ENCODE measurements at places on chromosomes 5 and 9.

- no peak for DNase-seq
These were observed 17.0 kb upstream of the ADAM19 start for GRCh38 chr5:157592594-157592993.

DNA sequence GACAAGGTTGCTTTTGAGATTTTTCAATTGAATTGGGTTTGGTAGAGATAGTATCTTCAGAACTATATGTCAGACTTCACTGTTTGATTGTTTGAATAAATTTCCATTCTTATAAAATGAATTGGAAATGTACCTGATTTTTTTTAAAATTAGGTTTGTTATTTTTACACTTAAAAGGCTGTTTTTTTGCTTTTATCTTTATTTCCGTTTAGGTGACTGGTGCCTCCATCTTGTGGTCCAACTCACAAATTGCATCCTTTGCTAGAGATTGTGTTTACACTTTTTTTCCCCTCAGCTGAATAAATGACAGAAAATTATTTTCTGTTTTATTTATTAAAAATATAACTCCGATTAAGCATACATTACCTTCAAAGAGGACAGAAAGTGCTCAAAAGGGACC is 15.6 kb downstream of the NDUFAF2 start:
- DNase-seq, result no peak

GRCh38 chr9:115035841-115036612 is 81.9 kb downstream of the TNC start:
- DNase-seq, result peak; percentile 47

DNA sequence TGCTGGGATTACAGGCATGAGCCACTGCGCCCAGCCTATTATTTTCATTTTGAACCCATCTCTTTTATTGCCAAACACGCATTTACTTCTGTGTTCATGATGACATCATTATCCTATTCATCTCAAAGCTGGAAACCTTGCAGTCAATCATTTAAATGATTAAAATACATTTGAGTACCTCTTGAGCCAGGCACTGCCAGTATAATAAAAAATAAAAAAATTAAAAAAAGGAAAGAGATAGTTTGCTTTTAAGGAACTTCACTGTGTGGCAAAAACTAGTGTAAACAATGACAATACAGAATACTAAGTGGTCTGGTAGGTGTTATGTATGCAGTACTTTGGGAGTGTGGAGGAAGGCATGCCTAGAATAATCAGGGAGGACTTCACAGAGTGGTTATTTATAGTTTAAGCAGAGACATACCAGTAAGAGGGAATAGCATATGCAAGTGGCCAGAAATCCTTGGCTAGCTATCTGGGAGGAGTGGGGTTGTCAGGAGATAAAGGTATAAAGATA is 8.6 kb downstream of the NSD1 start:
- no peak for DNase-seq

GRCh38 chr9:116952436-116952810 is 265.3 kb downstream of the TRIM32 start:
- peak; percentile 78 for DNase-seq

- no peak for DNase-seq
These were observed 21.7 kb downstream of the TTC33 start for GRCh38 chr5:40733879-40734563.

GRCh38 chr5:15442193-15442570 is 57.8 kb upstream of the FBXL7 start:
- no peak for DNase-seq

GRCh38 chr5:146426853-146427618 is 20.1 kb upstream of the TCERG1 start:
- DNase-seq, result peak; percentile 60

GRCh38 chr5:1527533-1528205 is 3.9 kb upstream of the LPCAT1 start:
- DNase-seq, result no peak

GRCh38 chr5:94802450-94802849 is 184.0 kb downstream of the SLF1 start:
- no peak for DNase-seq

- peak; percentile 37 for DNase-seq
These were observed 26.5 kb upstream of the MTMR12 start for GRCh38 chr5:32339198-32339597.

GRCh38 chr9:91883503-91883902 is 66.5 kb downstream of the ROR2 start:
- no peak for DNase-seq

DNA sequence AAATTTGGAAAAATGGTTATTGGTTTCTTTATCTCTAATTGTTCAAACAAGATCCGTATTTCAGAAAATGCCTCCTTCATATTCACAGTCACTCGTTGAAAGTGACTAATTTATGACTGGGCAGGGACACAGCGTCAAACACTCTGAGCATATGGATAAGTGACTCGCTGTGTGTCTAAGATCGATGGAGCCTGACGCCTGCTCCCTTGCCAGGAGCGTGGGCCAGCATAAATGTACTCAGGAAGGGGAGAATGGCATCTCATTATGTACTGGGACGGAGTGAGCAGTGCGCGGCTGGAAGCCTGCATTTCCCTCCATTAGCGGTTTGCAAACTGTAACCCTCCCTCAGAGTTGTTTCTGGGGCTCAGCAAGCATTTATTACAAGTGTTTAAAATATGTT is 79.8 kb upstream of the CAST start:
- peak; percentile 77 for DNase-seq

- no peak for DNase-seq
These were observed 64.2 kb downstream of the FGF18 start for GRCh38 chr5:171483551-171484135.

DNA sequence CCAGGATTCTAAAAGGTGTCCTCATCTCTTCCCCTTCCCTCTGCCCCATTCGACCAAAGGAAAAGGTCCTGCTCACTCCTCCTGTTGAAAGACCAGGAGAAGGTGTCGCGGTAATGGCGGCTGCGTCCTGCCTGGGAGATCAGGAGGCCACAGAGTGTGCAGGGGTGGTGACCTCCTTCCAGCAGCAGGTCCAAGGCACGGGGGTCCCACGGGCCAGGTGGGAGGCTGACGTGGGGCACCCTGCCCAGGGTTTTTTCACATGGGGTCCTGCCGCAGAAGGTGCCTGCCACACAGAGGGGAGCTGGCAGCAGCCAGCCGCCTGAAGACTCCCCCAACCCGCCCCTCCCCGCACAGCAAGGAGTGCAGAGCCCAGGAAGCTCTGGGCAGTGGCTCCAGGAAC is 22.2 kb upstream of the ADAMTS2 start:
- DNase-seq, result no peak

DNA sequence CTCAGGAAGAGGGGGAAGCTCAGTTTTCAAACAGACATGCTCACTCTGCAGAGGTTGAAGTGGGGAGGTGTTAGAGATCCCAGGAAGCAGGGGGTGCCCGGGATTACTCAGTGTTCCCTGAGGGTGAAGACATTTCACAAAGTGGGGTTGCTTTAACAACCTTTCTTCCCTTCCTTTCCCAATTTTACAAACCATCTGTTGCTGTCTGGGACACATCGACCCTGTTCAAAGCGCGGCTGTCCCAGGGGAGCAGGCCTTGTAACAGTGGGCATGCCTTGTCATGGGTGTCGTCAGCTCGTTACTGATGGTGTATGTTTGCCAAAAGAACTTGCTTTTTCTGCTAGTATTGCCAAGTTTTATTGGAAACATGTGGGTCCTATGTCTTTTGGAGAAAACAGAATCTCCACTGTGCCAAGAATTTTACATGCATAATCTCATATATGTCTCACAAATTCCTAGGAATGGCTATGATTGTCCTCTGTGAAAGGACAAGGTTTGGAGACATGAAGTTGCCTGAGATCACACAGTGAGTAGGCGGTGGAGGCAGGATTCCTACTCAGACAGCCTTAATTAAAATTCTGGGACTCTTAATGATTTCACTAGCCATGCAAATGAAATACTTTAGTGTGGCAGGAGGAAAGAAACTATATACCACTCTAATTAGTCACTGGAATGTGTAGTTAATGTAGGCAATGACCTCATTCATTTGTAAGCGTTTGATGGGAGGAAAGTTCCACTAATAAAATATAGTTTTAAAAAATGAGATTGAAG is 198.9 kb downstream of the NXNL2 start:
- no peak for DNase-seq

GRCh38 chr5:141512911-141513626 is 24.2 kb downstream of the PCDHGC5 start:
- DNase-seq, result peak; percentile 37

DNA sequence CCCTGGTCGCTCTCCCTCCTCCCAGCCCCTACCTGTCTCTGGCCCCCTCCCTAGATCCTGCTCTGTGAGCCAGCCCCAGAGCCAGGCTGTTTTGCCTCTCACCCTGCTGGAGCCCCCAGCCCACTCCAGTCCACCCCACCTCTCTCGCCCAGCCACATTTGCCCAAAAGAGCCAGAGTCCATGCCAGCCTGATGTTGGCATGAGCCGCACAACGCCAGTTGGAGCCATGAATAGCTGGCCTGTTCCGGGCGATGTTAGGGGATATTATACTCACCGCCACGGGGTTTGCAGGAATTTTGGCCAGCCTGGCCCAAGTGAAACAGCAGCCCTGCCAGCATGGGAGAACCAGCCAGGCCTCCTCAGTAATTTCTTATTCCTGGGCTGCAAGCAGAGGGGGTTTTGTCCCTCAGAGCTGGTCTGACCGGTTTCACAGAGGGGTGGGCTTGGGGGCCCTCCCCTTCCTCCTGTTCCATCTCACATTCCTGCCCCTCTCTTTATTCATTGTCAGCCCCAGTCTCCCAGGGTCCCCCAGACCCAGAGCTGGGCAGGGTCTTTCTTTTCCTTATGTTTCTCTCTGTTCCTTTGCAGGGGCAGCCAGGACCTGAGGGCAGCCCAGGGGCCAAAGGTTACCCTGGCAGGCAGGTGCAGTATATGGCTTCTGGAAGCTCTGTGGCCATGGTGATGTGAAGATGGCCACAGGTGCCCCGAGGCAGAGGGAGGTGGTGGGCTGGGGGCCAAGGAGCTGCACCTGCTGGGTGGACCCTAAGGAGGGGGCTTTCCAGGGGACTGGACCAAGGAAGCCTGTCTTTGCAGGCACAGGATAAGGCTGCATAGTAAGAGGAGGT is 50.1 kb downstream of the COL27A1 start:
- DNase-seq, result no peak

DNA sequence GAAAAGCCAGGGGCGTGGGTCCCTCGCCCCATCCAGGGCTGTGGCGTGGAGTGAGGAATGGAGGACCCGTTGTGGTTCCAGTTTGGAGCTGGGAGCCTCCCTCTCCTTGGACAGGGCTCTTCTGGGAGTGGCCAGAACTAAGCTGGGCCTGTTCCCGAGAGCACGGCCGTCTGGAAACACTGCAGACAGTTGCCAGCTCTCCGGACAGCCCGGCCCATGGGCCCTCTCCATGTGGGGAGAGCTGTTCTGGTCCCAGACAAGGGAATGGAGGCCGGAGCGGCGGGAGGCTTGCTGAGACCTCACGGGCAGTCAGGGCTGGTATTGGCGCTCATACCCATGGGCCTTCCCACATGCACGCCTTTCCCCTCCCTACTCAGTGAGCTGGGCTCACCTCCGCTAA is 45.2 kb upstream of the FCN2 start:
- no peak for DNase-seq

DNA sequence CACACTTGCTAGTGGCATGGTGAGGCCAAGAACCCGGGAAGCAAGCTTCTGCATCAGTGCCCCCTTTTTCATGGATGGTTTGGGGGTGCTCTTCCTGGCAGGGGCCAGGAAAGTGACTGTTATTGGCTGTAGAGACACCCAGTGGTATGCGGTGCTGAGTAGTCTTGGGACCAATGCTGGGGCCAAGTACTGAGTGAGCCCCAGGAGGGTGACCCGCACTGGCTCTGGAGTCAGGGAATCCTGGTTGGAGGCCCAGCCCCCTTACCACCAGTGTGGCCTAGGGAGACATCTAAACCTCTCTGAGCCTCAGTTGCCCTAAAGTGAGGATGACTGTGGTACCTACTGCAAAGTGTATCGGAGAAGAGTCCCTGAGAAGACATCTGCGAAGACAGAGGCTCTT is 41.2 kb upstream of the SYNPO start:
- no peak for DNase-seq

- no peak for DNase-seq
These were observed 18.4 kb downstream of the FNBP1 start for GRCh38 chr9:130024597-130024994.

- DNase-seq, result no peak
These were observed 11.8 kb downstream of the NREP start for GRCh38 chr5:111745075-111745739.

DNA sequence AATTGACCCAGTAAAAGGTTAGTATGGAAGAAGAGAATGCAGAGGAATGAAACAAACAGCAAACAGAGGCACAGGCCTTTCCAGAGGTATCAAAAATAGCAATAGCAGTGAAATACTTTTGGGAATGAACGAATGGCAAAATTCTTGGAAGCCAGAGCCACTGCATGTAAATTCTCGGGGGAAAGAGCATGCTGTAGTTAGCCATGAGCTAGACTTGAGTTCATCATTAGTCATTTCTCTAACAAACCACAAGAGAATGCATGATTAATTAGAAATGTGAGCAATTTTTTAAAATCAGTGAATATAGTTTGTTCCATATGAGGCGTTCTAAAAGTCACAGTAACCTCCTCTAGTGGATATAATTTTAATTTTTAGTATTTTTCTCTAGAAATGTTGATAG is 170.3 kb upstream of the PRR16 start:
- no peak for DNase-seq

DNA sequence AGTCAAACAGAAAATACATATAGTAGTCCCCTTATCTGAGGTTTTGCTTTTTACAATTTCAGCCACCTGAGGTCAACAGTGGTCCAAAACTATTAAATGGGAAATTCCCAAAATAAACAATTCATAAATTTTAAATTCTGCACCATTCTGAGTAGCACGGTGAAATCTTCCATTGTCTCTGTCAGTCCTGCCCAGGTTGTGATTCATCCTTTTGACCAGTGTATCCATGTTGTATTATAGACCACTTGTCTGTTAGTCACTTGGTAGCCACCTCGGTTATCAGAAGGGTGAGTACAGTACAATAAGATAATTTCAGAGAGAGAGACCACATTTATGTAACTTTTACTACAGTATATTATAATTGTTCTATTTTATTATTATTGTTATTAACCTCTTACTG is 2.8 kb downstream of the CCDC152 start:
- peak; percentile 48 for DNase-seq

- no peak for DNase-seq
These were observed 11.4 kb upstream of the NRARP start for GRCh38 chr9:137313326-137313936.

DNA sequence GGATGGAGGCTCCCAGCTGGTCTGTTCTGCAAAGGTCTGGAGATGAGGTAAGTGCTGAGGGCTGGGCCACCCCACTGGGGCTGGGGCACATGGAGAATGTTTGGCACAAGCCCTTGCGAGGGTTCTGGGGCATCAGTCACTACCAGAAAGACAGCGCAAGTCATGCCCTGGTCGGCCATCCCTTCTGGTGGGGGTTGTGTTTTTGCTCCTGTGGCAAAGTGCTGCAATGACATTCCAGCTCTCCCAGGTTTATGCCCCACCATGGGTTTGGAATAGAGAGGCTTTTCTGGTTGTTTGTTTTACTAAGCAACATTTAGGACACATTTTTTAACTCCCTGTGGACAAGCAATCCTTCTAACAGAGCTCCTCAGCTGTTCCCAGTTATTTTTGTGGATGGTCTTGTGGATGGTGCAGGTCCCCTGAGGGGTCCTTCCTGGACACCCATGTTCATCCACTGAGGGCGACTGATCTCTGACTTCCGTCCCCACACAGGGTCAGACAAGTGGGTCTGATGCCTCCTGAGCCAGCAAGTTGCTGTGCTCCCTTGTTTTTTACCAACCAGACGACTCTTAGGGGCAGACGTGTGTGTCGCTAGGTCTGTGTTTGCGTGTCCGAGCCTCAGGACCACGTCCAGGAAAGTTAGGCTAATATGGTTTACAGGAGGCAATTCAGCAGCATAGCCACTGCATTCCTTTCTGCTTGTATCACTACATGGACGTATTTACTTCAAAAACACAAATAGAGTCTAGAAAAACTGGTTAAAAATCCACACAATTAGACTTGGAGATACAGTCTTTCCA is 64.9 kb upstream of the ECM2 start:
- no peak for DNase-seq

- no peak for DNase-seq
These were observed 277.0 kb downstream of the HSPA4 start for GRCh38 chr5:133328800-133329199.
